Activated CD4-positive, CD25-positive, alpha-beta regulatory T cell (primary cell): ENCODE measurements at places on chromosomes 13 and 19.

GRCh38 chr13:29548722-29549121 lies 46.8 kb downstream of the SLC7A1 start:
- DNase-seq, result no peak

GRCh38 chr19:10069046-10069445 lies 17.1 kb upstream of the SHFL start:
- no peak for DNase-seq

DNA sequence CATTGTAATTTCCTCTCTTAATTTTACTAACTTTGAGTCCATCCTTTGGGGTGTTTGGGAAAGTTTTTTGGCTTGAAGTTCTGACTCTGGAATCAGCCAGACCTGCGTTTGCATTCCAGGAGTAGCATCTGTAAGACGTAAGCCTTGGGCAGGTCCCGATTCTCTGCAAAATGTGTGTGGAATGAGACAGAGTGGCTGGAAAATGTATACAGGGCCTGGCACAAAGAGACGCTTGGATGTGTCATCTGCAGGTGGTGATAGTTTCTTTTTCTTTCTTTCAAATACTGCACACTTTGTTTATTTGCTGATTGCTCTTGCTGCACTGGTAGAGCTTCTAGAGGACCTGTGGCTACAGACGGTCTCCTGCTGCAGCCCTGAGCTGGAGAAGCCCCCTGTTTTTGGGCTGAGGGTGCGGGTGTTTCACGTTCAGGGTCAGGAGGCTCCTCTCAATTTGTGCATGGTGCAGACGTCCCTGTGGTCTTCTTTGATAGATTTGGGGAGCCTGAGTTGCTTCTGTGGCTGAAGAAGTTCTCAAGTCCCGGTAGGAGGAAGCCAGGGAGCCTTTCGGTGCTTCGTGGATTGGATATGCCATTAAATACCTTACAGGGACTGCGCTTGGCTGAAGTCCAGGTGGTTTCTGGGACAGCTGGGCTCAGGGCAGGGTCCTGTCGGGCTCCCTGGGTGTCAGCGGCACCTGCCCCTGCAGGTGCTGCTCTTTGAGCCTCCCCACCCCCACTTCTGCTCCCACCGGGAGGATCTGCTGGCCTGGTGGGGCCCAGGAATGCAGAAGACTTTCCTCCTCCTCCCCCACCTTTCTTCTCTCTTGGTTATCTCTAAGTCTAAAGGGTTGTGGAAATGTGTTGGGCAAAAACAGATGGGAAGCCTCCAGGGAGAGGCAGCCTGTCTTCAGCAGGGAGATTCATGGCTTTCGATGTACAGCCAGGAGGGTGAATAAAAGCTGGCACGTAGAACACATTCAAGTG lies 44.0 kb upstream of the GAS6 start:
- DNase-seq, result no peak

- no peak for DNase-seq
Measured at GRCh38 chr13:110416131-110417025, 109.3 kb downstream of the COL4A2 start.

DNA sequence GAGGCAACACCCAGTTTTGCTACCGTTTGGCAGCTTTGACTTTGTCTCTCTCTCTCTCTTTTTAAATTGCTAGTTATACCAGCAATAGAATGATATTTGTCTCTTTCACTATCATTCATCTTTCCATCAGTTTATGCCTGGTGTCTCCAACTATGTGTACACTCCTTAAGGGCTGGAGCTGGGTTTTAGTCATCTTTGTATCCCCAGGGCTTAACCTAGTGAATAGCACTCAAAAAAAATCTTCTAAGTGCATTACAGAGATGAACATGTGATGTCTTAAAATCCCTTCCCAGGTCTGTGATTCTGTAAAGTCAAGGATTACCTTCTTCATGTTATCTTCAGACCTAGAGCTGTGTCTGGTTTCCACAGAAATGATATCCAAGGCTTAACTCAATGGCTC lies 7.8 kb upstream of the UBL3 start:
- DNase-seq, result no peak
